Stimulated activated CD4-positive, alpha-beta T cell treated with anti-CD3 and anti-CD28 coated beads, Interleukin-15, amount 100 ng/mL, for 1 hour (primary cell): ENCODE measurements at places on chromosomes 13 and 19.

GRCh38 chr13:36509369-36509768 is 77.1 kb downstream of the CCNA1 start:
- DNase-seq = no peak

- no peak for DNase-seq
Measured at GRCh38 chr13:40306817-40307216, 359.6 kb downstream of the FOXO1 start.

DNA sequence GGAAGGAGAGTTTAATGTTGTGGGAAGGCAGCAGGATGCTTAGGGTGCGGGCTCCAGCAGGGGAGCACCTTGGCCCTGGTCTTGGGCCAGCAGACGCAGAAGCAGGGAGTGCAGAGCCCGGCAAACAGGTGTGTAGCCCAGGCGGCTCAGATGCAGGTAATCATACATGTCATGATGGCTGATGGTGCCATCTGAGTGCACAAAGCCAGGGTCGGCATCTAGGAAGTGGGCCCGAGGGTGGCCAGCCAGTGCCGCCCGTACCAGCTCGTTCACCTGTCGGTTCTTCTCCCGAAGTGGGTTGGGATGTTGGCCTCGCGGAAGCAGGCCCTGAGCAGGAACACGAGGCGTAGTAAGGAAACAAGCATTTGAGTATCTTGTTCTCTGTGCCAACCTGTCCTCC is 4.9 kb upstream of the PRR19 start:
- DNase-seq = no peak

DNA sequence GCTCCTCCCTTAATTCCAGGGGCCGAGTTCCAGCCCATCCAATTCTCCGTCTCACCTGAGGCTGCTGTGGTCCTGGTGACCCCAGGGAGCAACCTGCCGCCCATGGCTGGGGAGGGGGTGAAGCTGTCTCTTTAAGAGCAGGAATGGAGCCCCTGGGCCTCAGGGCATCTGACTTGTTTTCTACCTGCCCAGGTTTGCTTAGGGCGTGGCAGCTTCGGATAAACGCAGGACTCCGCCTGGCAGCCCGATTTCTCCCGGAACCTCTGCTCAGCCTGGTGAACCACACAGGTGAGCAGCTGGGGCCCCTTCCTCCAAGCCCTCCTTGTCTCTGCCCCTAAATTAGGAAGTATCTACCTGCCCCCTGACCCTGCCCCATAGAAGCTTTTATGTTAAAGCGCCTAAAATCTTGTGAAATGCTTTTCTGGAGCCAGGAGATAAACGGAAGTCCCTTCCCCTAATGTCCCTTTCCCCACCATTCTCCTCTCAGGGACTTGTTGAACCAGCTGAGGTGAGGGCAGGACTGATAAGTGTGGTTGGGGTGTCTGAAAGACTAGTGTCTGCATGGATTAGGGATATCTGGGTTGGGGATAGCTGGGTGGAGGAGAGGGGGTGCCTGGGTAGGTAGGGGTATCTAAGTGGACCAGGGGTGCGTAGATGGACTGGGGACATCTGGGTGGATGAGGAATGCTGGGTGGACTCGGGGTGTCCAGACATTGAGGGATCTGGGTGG is 614 bp downstream of the FXYD3 start:
- no peak for DNase-seq

- no peak for DNase-seq
Measured at GRCh38 chr13:106423530-106423929, 111.9 kb downstream of the EFNB2 start.

GRCh38 chr13:21458813-21459701 is at the start of gene ZDHHC20:
Gene ZDHHC20, minus strand, starts transcription at chr13:21459303. Its CDS starts 132 bp downstream, at chr13:21459171.
- DNase-seq = peak; percentile 93

DNA sequence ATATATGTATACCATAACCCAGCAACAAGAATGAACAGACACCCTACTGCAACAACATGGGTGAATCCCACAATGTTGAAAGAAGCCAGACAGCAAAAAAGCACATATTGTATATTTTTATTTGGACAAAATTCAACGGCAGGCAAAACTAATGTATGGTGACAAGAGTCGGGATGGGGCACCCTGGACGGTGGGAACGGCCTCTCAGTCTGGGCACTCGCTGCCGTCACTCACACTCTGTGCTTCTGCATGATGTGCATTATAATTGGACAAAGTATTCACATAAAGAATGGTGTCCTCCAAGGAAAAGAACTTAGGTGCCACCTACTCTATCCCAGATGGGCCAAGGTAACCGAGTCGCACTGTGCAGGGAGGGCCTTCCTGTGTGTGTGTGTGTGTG is 65.6 kb upstream of the F7 start:
- no peak for DNase-seq

DNA sequence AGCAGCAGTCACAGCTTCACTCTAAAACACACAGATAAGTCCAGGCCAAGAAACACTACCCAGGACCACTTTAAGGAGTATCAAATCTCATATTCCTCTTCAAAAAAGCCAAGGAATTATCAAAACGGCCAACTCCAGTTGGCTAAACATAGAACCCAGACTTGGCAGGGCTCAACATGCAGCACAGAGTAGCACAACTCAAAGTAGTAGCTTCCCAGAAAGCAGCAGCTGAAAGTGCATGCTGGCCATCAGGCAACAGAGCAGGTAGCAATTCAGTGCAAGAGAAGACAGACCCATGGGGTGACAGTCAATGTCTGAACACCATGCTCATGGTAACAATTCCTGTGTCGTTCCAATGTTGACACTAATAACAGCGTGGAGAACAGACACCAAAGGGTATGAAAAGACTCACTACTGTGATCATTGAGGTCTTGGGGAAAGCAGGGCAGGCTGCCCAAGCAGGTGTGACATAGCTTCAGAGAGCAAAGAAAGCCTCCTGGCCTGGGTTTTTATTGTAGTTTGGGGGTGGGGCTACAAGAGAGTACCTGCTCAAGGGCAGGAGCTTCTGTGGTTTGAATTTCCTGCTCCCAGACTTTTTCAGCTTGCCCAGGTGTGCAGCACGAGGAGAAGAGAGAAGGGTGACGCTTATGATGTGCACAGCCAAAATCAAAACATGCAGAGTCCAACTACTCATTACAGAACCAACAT is 6.2 kb downstream of the ZNF709 start:
- DNase-seq = no peak

DNA sequence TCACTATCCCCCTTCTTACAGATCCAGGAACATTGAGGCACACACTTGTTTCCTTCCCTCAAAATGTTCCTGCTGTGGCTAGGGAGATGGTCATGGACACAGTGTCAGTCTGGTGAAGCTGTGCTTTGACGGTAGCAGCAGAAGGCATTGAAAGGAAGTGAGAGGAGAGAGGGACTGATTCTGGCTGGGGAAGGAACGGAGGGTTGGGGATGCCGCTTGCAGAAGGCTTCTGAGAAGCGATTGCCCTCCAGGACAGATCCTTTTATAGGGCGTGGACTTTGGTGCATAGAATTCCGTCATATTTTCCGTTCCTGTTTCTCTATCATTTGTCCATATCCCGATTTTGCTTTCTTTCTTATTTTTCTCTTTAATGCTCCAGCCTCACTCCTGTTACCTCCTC is 14.1 kb upstream of the MYH14 start:
- no peak for DNase-seq

GRCh38 chr13:42039457-42039945 is 8.9 kb upstream of the DGKH start:
- DNase-seq = no peak

GRCh38 chr19:29588095-29588494 is 18.0 kb upstream of the POP4 start:
- no peak for DNase-seq

DNA sequence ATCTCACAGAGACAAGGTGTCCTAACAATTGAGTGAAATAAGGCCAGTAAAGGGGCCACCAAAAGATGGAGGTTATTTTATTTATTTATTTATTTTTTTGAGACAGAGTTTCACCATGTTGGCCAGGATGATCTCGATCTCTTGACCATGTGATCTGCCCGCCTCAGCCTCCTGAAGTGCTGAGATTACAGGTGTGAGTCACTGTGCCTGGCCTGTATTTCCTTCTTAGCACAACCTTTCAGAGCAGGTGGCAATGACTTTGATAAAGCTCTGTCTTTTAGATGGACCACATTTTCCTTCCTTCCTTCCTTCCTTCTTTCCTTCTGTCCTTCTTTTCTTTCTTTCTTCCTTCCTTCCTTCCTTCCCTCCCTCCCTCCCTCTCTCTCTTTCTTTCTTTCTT is 11.0 kb upstream of the DOCK6 start:
- DNase-seq = no peak

DNA sequence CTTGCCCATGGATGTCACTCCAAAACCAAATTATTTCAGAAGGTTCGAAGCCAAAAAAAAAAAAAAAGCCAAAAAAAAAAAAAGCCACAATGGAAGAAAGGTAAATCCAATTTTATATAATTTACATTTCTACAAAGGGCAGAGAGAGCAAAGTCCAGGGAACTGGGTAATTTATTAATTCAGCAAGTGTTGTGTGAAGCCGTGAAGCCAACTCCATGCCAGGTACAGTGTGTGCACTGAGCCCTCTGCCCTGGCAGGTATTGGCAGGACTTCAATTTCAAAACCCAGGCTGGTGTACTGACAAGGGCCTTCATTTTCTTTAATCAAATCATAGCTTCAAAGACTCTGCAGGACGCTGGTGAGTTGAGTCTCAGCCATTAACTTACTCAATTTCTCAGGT is 5.5 kb upstream of the RFPL4A start:
- DNase-seq = no peak

DNA sequence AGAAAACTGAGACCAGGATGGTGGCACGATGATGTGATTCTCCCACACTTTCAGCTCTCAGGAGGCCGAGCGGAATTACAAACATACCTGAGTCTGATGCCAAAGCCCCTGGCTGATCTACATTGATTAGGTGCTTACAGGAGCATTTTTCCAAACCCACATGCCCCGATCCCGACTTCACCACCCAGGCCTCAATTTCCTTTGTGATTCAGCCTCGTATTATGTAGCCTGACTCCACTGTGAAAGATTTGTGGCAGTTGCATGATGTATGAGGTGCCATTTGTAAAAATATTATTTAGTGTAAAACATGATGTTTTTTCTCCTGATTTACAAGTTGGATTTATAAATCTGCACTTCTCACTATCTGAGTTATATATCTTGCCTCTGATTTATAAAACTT is 118.0 kb downstream of the TSHZ3 start:
- DNase-seq = no peak
